ENCODE measurements at places on chromosomes 3 and 15.

DNA sequence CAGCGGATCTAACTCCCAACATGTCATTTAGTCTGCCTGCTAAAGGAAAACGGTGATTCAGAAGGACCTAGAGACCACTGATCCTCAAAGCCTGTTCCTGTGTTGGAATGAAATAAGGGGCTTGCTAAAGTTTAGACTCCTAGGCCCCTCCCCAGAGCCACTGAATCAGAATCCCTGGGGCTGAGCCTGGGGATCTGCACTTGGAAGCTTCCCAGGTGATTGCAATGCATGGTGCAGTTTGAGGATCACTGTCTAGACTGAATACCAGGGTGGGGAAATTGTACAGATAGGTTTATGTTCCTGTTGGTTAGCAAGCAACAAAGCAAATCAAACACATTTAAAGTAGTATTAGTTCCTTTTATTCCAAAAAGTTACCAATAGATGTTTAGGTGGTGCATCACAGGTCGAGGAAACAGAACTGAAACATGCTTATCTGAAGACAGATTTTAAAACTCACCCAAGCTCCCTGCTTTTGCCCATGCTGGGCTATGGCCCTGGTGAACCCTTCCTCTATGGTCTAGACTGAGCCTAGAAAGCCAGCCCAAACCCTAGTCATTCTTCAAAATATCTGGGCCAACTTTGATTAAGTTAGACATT lies 29.6 kb upstream of the SPTBN5 start:
- DNase-seq: no peak

DNA sequence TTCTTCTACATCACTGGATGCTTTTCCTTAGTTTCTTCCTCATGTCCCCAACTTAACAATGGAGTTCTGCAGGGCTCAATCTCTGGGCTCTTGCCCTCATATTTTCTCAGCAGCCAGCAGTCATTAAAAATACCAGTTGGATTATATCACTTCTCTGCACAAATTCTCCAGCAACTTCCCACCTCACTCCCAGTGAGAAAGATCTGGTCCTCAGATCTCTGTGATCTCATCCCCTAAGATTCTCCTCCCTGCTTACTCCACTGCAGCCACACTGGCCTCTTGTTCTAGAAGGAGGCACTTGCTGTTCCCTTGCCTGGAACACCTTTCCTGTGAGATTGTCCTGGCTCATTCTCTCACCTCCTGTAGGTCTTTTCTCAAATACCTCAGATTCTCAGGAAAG lies 6.1 kb downstream of the ERICH6 start:
- no peak for DNase-seq

DNA sequence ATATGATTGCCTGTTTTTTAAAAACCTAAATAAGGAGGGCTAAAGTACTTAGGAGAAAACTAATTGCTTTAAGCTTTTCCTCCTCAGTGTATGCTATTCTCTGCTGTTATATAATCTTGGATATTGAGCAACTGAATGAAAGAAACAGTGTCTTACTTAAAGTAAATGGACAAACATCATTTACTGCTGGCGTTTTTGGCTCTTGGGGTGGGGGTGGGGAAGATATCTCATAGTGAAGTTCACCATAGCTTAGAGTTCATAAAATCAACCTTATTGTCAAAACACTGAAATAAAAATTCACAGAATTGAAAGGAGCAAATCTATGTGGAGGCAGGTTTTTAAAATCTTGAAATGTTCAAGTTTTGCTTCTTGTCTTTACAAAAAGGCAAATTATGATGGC lies 256.4 kb upstream of the SOX2 start:
- no peak for DNase-seq

GRCh38 chr3:116045314-116045713 lies 400.0 kb downstream of the LSAMP start:
- no peak for DNase-seq

DNA sequence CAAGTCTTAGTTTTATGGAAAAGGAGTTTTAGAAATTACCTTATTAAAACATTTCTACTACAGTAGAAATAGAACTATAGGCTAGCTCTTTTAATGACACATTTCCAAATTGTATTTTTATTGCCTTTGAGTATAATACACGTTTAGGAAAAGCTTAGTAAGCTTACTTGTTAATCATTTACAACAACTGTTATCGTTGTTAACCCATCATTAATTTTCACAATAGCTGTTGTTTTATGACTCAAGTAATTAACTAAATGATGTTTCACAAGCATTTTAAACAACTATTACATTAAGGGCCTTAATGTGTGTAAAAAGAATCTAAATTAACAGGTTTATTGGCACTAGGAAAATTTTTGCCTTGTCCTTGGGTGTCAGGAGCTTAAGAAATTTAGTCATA lies 120.5 kb upstream of the THRB start:
- no peak for DNase-seq

- no peak for DNase-seq
Measured at GRCh38 chr3:46710671-46711295, 6.9 kb downstream of the PRSS50 start.

GRCh38 chr15:56919609-56920366 lies 1.3 kb downstream of the TCF12 start:
- DNase-seq: peak; percentile 29

DNA sequence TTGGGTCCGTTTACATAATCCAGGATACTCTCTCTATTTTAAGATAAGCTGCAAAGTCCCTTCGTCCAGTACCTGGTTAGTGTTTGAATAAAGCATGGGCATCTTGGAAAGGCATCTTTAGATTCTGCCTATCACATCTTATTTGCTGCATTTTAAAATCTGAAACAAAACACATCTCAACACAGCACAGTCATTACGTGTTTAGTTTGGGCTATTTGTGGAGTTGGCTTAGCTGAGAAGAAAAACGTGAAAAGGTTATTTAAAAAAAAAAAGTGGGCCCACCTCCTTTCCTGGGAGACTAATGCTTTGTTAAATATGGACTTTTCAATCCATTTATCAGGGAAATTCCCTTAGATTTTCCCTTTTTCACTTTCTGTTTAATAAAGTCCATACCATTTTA lies 174.5 kb upstream of the WNT5A start:
- no peak for DNase-seq
